NCI-H1092 (cell line): ENCODE measurements at places on chromosomes 1 and 21.

- DNase-seq, result no peak
These were observed 13.3 kb downstream of the APCS start for GRCh38 chr1:159600894-159601293.

- DNase-seq, result no peak
These were observed 63.9 kb downstream of the NDUFS5 start for GRCh38 chr1:39089931-39090521.

DNA sequence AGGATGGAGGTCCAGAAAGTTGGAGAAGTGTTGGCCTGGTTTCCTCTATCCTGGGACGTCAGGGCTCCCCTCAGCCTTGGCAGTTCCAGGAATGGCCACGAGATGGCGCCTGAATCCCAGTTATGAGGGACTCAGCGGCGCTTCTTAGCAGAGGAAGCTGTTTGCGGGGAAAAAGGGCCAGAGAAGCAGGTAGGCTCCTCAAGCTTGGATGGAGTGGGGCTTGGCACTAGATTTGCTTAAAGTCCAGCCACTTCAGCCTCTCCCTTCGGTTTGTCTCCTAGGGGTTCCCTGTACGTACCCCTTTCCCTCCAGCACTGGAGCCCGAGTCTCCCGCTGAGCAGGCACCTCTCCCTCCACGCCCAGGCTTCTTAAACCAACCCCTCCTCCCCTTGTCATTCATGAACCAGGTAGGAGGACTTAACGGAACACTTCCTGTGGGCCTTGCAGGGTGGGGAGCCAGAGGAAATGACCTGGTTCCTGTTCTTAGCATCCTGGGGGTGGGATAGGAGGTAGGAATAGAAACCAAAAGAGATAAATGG is 32.0 kb upstream of the TENT5B start:
- peak; percentile 82 for DNase-seq

DNA sequence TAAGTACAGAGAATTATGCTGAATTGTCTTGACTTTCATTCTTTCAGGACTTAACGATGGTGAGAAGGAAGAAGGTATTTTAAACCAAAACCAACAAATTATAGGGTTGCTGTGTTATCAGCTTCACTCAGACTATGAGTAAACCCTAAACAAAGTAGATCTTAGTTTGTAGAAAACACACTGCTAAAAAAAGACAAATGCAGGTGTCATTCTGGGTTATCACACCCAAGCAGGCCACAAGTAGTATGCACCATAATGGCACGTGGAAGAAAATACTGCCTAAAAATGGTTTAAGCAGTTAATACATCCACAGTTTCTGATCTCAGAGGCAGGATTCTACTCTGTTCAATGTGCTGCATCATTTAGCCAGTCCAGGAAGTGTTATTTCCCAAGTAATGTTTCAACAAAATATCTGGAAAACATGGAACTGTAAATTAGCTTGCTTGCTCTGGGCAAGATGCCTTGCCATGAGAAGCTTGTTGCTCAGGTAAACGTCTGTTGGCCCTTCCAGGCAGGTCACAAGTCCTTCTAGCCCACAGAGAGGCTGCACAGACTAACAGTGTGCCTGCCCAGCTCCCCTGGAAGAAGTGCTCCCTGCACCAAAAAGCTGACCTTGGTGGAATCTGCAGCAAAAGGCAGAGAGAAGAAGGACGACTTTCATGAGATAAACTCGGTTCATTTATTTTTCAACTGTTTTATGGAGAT is 4.1 kb downstream of the DIPK1A start:
- DNase-seq, result no peak

- DNase-seq, result no peak
These were observed 304.8 kb downstream of the PAPPA2 start for GRCh38 chr1:176767714-176768136.

DNA sequence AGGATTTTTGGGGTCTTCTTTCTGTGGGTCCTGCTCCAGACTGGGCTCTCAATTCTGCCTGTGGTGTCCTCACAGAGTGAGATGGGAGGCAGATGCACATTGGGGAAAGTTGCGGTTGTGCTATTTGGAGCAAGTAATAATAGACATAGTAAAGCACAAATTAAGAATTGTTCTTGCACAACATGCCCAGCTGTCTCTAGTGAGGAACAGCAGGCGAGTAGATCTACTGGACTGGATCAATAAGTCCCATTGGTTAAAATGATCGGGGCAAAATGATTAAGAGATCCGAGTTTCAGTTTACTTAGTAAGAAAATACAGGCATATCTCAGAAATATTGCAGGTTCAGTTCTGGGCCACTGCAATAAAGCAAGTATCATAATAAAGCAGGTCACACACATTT is 448.3 kb upstream of the PROX1 start:
- no peak for DNase-seq

GRCh38 chr1:40650075-40650474 is 15.4 kb downstream of the RIMS3 start:
- no peak for DNase-seq

GRCh38 chr1:19232524-19232846 is 18.8 kb downstream of the EMC1 start:
- DNase-seq, result no peak

DNA sequence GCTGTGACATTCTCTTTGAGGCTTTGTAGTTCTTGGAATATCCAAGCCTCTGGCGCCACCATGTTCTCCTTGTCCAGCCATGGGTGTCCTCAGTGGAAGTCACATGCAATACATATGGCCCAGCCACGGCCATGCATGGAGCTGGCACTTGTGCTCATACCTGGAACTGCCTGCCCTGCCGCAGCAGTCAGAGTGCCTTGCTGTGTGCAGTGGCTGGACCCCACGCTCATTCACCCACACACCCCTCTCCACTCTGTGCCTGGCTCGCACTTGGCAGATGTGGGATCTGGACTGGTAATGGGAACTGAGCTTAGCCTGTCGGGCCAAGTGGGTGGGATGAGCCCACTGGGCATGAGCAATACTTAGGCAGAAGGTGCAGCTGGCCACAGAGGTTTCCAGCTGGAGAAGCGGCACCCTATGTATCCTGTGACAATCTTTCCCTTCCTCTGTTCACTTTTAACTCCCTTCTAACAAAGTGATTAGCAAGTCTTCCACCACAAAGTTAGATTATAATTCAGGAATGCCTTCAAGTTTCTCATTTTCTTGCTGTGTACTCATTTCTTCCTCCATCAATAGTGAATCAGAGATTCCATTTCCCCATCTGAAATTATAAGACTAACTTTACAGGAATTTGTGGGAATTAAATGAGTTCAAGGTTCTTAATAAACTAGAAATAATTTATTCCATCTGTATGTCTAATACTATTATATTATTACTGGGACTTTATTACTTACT is 351.6 kb upstream of the NCAM2 start:
- DNase-seq, result no peak

DNA sequence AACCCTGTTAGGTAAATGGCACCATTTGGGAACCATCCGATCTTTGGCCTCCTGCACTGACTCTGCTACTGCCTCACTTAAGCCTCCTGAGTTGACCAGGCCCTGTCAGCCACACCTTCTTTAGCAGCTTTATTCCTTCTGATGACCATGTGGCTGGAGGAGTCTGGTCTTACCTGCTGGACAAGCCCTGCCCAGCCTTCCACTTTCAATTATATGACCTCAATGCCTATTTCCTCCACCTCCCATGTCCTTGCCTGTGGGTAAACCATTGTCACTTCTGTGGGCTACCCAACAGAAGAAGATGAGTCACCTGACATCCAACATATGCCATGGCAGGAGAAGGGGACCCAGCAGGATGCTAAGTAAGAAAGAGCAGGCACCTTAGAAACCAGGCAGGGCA is 393.8 kb downstream of the NTNG1 start:
- DNase-seq, result no peak

- DNase-seq, result no peak
These were observed 11.4 kb upstream of the MAGOH start for GRCh38 chr1:53249706-53250105.

DNA sequence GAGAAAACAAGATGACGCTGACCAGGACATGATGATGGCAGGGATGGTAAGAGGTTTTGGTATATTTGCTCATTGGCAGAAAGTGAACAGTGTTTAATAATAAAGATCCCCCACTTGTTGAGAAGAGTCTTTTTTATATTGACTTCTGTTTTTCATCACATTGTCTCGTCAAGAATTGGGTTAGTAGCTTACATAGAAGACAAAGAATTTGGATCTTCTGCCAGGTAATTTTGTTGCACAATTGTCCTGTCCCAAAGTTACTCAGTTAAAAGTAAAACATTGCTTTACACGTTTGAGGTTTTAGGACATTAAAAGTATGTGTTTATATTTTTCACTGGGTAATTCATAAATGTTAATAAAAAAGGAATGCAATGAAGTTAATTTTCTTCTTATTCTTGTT is 48.3 kb upstream of the LAMC2 start:
- no peak for DNase-seq

DNA sequence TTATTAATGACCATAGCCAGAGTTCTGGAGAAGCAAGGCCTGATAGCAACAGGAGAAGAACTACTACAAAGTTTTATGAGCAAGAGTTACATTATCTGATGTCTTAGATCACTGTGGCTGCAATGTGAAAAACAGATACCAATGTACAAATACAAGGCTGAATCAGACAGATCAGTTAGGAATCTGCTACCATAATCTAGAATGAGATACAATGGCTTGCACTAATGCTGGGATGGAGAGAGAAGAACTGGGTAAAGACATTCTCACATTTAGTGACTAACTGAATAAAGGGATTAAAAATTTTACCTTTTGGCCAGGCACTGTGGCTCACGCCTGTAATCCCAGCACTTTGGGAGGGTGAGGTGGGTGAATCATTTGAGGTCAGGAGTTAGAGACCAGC is 41.3 kb downstream of the ARID4B start:
- no peak for DNase-seq

- DNase-seq, result peak; percentile 26
These were observed 44.7 kb upstream of the GOLT1A start for GRCh38 chr1:204258213-204259115.

- DNase-seq, result no peak
These were observed 8.0 kb downstream of the LMO4 start for GRCh38 chr1:87336623-87337067.

DNA sequence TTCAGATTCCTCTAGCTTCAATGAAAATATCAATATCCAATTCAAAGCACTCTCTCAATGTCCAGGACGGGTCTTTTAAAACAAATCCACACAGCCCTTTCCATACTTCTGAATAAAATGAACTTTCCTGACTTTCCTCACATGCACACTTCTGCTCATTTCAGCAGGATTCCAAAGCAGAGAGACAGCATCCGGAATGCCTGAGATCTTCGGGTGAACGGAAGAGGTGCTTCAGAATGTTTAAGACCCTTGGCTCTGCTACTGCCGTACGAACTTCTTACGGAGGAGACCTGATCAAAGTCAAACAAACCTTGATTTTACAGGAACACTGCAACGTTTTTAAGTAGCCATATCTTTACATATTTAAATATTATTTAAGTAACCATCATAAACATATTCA is 245.7 kb downstream of the PTBP2 start:
- no peak for DNase-seq

DNA sequence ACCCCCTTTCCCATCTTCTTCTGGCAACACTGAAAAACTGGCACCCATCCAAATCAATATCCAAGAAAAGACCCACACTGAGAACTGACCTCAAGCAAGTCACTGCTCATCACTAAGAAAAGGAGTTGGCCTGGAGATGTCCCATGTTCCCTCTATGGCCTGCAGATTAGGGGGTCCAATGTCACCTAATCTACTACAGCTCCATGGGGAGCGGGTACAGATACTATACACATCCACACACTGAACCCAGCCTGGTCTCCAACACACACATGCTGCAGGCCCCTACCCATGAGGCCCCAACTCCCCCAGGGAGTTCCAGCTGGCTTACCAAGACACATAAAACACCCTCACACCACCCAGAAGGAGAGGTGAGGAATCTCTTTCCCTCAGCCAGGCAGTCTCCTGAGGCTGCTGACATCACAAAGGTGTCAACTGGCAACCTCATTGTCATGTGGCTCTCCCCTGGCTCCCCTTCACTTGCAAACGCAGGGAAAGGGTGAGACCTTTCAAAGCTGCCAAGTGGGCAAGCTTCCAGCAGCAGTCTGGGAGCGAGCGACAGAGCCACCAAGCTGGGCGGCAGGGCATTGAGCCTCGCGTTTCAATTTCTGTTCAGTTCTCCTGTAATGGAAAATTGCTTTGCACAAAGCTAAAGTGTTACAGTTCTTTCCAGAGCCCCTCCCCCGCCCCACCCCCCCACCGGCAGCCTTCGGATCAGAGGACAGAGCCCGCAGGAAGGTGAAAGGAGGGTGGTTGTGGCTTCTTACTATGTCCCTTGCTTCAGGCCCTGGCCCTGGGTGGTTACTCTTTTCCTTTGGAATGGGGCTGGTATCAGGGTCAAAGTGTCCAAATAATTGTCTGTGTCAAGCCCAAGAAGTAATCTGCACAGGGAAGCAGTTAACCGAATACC is at the start of gene LRRC52:
Gene LRRC52 (plus strand): TSS at position 469 of the 907 bp plus-strand sequence. CDS start 297 bp downstream, at position 766.
- peak; percentile 90 for DNase-seq

DNA sequence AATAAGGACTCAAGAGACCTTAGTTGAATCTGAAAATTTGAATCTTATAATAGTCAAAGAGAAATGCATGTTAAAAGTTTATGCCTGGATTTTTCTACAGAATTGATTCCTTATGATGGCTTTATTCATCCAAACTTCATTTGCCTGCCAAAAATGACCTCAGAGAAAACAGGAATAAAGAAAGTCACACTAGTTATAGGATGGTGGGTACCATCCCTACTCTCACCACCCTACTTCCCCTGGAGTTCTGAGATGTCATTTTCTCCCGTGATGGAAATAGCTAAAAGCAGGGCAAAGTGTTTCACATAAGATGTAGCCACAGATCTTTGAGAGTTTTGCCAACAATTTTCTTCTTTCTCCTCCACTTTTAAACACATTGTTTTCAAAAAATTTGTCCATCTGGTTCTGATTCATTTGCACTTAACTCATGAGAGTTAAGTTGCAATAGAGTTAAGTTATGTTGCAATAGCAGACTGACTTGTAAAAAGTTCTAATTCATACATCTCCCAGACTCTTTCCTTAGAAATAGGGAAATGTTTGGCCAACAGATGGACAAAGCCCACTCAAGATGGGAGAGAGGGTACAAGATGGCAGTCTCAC is 384.6 kb downstream of the PLPP3 start:
- DNase-seq, result no peak

DNA sequence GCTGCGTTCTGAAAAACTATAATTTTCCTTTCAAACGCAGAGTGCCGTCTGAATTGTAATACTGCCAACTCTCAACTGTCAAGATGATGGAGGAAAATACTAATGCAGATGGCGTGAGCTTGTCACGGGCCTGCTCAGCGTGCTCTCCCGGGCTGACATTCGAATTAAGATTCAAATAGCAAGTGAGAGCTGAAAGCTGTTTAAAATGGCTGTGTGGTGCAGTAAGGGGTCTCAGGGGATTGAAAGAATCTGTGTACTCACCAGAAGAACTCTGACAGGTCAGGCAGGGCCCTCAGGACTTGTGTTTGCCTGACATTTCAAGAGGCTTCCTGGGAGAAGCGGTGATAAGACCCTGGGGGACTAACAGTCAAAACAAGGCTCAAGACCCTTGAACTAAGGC is 33.1 kb downstream of the ZMYND12 start:
- peak; percentile 49 for DNase-seq

GRCh38 chr1:203055161-203055799 is 29.0 kb downstream of the PPFIA4 start:
- DNase-seq, result no peak

DNA sequence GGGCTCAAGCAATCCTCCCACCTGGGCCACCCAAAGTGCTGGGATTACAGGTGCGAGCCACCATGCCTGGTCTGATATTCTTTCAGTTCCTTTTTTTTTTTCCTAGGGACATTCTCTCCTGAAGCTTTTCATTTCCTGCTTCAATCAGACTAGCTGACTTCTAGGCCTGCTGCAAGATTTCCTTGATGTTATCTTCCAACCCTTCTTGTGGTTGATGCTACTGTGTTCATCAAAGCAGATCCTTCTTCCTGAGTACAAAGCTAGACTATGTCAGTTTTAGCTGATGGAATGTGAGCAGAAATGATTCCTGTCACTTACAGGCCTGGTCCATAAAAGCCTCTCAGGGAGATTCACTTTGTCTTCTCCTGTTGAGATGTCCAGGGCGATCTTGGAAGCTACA is 146.4 kb downstream of the CDC7 start:
- DNase-seq, result no peak
